ENCODE measurements at places on chromosomes 4 and X.

DNA sequence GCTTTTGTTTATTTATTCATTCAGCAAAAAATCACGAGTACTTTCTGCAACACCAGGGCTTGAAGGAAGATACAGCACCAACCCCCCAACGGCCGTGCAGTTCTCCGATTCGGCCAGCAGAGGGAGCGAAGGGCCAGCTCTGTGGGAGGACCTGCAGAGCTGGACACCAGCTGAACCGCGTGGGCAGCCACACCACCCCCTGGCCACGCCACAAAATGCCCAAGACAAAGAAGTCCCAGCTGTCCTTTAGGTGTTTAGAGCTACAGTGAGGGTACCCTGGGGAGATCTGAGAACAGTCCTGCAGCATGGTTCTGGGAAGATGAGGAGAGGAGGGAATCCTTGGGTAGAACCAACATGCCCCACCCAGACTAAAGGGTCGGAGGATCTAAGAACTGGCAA is 83.1 kb downstream of the RELL1 start:
- DNase-seq = peak; percentile 11

DNA sequence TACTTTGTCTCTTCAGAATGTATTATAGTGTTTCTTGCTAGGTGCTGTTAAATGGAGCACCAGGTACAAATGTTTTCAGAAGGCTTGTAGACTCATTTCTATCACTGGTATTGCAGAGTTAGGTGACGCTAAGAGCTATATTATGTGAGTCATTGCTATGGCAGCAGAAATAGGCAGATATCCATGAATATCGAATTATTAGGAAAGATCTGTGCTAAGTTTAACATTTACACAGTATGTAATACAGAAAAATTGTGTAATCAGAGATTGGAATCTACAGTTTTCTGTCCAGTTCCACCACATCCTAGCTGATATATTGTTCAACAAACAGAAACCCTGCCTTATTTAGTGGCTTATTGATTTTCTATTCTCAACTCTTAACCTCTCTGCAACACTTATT is 1025.5 kb downstream of the STIM2 start:
- DNase-seq = no peak

- DNase-seq = no peak
Observed at GRCh38 chrX:43656005-43656494, at the start of gene MAOA. MAOA (plus strand) TSS chrX:43656299; CDS start chrX:43656342, 43 bp downstream.

GRCh38 chrX:37846141-37846540 is 1.2 kb downstream of the DYNLT3 start:
- no peak for DNase-seq

DNA sequence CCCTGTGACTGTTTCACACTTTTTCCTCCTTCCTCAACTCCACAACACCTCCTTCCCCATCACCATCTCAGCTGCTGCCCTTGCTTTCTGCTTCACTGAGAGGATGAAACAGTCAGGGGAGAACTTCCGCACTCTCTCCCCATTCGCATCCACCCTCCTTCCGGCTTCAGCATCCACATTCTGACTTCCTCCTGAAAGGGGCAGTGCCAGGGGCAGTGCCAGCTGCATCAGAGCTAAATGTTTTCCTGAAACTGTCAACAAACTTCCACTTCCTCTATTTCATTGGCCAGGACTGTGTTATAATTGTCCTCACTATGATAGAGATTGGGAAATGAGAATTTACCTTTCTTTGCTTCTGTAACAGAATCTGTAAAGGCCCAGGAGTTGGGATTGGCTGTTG is 18.2 kb upstream of the RASL11B start:
- DNase-seq = no peak

DNA sequence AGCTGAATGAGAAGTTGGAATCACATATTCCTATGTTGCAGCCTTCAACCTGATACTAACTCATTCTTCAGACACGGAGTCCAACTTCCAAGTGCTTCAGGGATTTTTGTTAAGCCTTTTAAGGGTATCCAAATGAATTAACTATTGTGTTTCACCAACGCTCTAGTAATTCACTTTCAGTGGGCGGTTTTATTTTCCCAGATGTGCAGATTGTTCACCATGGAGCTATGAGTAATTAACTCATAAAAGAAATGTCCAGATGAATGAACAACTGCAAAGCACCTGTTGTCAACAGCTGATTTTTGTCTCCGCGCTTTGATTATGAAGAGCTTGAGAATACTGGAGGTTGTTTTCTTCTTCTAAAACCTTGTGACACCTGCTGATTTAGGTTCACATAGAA is 187.6 kb downstream of the CBR4 start:
- DNase-seq = no peak

DNA sequence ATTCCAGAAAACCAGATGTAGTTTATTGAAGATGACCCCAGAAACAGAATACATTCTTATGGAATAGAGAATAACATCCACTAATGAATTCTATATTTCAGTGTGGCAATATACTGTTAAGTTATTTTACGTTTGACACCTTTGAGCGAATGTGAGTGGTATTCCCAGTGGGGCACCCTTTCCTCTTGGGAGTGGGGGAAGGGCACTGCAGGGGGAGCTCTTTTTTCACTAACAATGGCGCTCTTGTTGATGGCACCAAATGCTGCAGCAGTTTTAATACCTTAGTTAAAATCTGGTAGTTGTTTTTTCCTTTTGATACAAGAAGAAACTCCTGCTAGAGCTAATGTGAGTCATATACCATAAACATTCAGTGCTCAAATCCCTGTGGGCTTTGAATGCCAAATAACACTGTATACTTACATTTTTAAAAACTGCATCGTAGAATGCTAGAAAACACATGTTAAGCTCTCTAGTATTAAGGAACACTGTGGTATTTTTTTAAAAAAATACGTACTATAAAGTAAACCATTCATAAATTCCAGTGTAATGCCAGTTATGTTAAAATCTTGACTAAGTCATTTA is 178.5 kb downstream of the DCHS2 start:
- no peak for DNase-seq

- no peak for DNase-seq
Observed at GRCh38 chr4:47674144-47674543, 163.7 kb downstream of the CORIN start.

GRCh38 chr4:113607998-113608397 is 153.5 kb downstream of the CAMK2D start:
- no peak for DNase-seq

DNA sequence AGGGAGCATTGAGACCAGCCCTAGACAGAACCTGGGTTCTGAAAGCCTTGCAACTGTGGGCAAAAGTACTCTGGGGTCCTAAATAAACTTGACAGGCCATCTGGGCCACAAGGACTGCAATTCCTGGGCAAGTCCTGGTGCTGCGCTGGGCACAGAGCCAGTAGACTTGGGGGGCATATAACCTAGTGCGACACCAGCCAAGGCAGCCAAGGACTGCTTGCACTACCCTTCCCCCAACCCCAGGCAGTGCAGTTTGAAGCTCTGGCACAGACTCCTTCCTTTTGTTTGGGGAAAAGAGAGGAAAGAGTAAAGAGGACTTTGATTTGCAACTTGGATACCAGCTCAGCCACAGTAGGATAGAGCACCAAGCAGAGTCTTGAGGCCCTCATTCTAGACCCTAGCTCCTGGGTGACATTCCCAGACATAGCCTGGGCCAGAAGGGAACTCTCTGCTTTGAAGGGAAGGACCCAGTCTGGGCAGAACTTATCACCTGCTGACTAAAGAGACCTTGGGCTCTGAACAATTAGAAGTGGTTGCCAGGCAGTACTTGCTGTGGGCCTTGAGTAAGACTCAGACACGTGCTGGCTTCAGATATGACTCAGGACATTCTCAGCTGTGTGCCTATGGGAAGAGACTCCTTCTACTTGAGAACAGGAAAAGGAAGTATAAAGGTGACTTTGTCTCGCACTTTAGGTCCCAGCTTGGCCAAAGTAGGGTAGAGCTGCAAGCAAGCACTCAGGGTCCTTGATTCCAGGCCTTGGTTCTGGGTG is 522.8 kb downstream of the GLUD2 start:
- DNase-seq = no peak

GRCh38 chr4:2096073-2096609 is 37.0 kb downstream of the NAT8L start:
- no peak for DNase-seq

DNA sequence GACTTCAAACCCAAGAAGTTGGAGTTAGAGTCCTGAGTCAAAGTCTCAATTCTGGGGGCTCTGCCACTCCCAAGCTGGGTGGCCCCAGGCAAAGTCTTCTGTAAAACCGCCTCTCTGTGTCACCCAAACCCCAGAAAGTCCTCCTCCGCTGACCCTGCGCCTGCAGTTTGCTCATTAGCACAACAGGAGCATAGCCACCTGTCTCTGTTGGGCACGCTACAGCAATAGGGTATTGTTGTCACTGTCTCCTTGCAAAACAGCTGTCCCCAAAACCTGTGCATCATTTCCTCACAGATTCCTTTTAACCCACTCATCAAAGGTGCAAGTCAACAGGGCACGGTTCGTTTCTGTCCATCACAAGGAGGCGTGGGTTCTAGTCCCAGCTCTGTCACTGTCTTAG is 8.0 kb upstream of the DGAT2L6 start:
- DNase-seq = no peak

DNA sequence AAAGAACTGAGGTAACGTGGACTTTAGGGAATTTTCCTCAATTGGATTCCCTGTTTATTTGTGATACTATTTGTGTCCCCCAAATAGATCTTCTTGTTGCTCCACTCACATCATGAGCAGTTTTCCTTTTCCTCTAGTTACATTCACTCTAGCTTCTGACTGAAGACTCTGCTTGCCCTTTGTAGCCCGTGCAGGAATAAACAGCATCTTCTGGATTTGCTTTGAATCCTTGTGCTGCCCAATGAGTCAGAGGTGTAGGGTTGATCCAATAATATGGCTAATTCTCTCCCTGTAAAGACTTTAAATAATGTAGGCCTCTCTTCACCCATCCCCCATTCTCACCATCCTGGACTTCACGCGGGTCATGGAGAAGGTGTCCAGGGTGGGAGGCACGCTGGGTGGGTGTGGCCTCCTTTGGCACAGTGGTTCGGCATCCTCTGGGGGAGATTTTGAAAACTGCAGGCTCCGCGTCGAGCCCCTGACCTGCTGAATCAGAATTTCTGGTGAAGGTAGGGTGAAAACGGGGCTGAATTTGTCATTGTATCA is 9.0 kb downstream of the HAND2 start:
- DNase-seq = no peak

- no peak for DNase-seq
Observed at GRCh38 chrX:8083286-8083685, 87.8 kb downstream of the VCX2 start.

- no peak for DNase-seq
Observed at GRCh38 chr4:13555325-13555724, 11.0 kb upstream of the NKX3-2 start.

- DNase-seq = no peak
Observed at GRCh38 chr4:183855323-183856190, 49.5 kb upstream of the STOX2 start.

- DNase-seq = no peak
Observed at GRCh38 chrX:149453030-149453429, 52.1 kb downstream of the IDS start.

DNA sequence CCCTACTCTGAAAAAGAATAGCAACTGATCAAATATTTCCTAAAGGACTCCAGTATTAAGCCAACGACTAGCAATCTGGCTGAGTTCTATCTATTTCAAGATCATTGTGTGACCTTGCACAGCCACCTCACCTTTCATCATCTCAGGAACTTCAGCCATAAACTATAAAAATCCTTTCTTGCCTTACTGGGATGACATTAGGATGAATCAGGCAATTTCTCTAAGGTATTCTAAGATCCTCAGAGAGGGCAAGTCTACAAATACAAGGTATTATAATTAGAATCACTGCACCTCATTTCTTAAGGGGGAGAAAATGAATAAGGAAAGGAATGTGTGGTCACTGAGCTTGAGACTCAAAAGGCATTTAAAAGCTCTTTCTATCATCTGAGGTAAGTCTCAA is 152.6 kb downstream of the GRIA3 start:
- no peak for DNase-seq

DNA sequence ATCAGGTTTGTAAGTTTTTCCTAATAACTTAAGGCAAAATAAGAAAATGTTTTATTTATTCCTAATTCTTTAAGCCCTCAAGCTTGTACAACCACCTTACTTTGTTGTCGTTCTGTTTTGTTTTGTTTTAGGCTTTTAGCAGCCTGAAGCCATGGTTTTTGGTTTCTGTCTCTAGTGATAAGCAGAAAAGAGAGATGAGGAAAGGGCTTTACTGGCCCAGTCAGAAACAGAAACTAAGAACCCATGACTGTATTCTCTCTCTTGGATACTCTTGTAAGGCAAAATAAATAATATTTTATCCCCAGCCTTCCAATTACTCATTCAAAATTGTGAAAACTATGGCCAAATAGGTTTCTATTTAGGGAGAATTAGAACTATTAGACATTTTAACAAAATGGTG is 29.4 kb downstream of the TBC1D19 start:
- DNase-seq = no peak

- no peak for DNase-seq
Observed at GRCh38 chrX:16528620-16529019, 121.3 kb upstream of the S100G start.

DNA sequence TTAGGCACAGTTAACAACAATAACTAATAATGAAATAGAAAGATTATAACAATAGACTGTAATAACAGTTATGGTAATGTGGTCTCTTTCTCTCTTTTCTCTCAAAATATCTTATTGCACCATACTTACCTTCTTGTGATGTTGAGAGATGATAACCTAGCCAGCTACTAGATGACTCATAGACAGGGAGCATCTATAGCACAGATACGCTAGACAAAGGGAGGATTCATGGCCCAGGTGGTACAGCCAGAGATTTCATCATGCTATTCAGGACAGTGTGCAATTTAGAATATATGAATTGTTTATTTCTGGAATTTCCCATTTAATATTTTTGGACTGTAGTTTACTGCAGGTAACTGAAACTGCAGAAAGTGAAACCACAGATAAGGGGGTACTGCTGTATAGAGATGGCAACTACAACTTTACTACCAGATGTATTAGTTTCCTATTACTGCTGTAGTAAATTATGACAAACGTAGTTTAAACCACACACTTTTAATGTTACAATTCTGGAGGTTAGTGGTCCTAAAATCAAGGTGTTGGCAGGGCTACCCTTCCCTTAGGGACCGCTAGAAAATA is 41.8 kb upstream of the MAGED1 start:
- no peak for DNase-seq

DNA sequence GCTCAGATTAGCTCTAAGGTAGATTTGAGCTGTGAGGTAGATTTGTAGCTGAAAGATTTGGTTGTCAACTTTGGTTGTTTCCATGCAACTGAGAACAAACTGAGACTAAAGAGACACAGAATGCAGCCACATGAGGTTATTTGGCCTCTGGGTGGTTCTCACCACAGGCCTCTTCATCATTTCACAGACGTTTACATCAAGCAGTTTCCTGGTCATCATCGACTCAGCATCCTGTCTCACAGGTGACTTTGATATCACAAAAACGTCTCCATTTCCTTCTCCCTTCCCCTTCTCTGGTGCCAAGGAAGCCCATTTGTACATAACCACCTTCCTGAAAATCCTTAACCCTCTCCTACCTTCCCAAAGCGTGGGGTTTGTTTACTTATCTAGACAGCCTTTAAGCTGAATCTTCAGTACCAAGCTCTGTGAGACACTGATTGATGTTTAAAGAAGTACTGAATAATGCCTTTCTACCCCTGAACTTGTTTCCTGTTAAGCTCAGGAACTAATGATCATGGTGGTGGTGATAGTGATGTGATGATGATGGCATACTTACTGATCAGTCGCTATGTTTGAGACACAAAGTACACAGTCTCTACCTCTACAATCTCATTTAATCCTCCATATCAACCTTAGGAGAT is 81.9 kb downstream of the FAM114A1 start:
- no peak for DNase-seq

All from NCI-H2081 treated with DMSO at 0.1 percent for 48 hours (cell line).